ENCODE measurements at places on chromosomes 6 and 20. TPM values are rescaled to one million over a fixed set of nuclear protein-coding genes. Genes with fewer than 3 reads are reported as not detected.

- DNase-seq, result no peak
Observed at GRCh38 chr6:17716221-17716620, 9.5 kb upstream of the NUP153 start.

DNA sequence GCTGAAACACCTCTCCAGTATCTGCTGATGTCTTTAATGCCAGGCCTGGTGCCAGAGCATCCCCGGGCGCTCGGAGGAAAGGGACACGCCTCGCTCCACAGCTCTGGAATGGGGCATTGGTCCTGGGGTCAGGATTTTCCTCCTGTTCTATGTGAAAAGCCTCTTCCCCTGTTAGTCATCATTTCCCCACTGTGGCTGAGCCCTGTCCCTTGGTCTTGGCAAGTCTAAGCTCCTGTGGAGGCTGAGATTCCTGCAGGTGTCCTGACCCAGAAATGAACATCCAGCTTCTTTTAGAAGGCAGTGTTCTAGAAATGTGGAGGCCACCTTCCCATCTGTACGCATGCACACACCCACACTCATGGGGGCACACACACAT is 19.4 kb downstream of the SYNDIG1 start:
- DNase-seq, result no peak

GRCh38 chr6:128723667-128724066 is 159.3 kb upstream of the LAMA2 start:
- DNase-seq, result peak; percentile 29

GRCh38 chr6:143755301-143755744 is 77.6 kb downstream of the PHACTR2 start:
- DNase-seq, result no peak

DNA sequence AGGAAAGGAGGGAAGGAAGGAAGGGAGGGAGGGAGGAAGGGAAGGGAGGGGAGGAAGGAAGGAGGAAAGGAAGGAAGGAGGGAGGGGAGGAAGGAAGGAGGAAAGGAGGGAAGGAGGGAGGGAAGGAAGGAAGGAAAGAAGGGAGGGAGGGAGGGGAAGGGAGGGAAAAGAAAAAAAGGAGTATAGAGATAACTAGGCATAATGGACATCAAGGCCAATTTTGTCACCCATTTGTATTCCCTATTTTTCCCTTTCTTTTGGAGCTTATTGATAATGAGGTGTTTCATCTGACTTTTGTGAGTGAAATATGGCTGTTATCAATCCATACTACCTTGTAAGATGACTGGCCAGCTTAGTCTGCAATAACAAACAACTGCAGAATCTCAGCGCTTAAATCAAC is 282.0 kb upstream of the FLRT3 start:
- DNase-seq, result no peak

GRCh38 chr6:160043784-160044183 is 74.9 kb downstream of the IGF2R start:
- DNase-seq, result no peak

DNA sequence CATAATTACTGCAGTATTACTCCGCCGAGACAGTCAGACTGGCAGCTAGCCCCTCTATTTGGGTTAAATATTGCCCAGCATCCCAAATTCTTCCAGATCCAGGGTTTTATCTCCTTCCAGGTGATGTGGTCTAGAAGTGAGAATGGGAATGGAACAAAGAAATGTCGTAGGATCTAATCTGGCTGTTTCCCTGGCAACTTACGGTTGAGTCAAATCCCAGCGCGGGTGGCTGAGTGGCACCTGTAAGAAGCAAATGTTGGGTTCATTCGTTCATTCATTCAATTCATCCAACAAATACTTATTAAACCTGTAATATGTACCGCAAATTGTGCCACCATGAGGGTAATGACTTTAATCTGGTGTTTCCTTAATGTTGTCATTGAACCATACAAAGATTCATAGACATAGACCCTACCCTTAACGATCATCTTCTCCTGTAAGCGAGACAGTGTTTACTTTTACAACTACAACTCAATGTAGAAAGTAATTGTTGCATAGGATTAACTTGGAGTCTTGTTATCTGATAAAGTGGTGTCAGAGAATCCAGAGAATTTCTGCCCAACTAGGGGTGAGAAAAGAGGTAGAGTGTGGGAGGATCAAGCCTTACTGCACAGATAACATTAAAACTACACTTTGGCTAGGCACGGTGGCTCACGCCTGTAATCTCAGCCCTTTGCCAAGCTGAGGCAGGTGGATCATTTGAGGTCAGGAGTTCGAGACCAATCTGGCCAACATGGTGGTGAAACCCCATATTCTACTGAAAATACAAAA is 91.3 kb upstream of the ADGRF1 start:
- no peak for DNase-seq

DNA sequence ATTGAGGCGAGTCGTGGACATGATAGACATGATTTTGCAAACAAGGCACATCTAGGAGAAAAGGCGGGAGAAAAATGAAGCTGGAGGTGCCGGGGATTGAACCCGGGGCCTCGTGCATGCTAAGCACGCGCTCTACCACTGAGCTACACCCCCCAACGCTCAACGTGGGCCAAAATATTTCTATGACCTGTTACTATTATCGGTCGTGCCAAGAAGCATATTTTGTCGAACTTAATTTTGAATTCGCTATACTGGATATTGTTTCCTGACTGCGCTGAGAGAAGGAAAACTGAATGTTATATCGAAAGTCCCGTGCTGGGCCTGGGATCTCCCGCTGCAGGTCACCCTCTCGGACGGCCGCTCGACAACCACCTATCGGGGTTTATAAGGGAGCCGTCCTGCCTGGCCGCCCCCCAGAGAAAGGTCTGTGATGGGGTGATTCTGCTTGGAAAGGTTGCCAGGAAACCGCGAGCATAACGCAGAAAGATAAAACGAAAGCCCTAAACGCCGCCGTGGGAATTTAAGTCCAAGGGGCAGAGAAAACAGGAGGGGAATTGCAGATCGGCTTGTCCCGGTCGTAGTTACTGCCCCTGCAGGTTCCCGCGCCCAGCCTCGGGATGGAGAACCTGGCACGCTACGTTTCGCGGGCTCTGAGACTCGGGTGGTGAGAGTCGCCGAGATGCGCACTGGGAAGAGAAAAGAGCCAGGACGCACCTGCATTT is 60.0 kb downstream of the TRIM27 start:
- peak; percentile 90 for DNase-seq

DNA sequence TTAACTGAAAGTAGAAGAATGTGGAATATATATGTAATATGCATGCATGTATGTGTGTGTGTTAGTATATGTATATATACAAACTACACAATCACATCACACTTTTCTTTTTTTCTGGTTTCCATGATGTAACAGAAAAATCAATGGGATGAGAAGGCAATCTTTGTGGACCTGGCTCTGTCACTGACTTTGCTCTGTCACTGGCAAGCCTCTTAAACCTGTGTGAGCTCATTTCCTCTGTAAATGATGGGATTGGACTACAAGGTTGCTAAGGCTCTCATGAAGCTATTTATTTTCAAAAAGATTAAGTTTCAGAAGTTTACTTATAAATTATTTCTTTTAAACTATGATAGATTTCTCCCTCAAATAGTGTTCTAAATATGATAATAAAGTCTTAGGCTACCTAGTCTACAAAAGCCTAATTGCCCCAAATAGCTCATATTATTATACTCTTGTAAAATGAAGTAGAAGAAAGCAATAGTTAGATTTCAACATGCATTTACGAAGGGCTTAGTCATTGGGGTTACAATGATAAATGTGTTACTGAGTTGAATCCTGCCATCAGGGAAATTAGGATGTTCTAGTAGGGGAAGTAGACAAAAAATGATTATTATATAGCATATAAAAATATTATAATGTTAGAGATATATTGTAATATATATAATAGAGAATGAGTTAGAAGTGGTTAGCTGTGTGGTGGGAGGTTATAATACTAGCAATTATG is 129.3 kb downstream of the AFG1L start:
- DNase-seq, result no peak

DNA sequence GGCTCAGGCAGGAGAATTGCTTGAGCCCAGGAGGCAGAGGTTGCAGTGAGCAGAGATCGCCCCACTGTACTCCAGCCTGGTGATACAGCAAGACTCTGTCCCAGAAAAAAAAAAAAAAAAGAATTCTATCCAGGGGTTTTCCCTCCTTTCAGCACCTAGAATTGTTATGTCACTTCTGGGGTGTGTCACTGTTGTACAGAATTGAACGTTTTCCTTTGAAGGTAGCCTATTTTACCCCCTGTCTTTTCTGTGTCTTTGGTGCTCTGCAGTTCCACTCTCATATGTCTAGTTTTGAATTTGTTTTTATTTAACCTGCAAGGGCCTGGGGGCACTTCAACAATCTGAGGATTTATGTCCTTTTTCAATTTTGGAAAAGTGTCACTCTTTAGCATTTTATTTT is 19.3 kb upstream of the ARID1B start:
- DNase-seq, result no peak

GRCh38 chr6:152723398-152723797 is 25.7 kb downstream of the MYCT1 start:
- DNase-seq, result no peak

DNA sequence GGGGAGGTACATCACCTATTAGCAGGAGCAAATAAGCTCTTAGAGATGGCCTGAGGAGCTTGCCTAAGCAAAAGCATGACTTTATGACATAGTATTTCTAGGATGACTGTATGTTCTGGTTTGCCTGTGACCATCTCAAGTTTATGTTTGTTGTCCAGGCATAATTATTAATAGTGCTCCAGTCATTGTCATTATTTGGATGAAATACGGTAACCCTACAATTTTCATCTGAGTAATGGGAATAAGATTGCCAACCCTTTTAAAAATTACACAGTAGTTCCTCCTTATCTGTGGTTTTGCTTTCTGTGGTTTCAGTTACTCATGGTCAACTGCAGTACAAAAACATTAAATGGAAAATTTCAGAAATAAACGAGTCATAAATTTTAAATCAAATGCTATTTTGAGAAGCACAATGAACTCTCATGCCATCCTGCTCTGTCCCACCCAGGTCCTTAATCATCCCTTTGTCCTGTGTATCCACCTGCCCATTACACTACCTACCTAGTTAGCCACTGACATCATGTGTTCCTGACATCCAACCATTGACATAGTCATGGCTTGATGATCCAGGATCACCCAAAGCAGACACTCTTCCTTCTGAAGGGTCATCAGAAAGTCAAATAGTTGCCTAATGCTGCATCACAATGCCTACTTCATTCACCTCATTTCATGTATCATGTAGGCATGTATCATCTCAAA is 27.0 kb upstream of the TFB1M start:
- peak; percentile 57 for DNase-seq

DNA sequence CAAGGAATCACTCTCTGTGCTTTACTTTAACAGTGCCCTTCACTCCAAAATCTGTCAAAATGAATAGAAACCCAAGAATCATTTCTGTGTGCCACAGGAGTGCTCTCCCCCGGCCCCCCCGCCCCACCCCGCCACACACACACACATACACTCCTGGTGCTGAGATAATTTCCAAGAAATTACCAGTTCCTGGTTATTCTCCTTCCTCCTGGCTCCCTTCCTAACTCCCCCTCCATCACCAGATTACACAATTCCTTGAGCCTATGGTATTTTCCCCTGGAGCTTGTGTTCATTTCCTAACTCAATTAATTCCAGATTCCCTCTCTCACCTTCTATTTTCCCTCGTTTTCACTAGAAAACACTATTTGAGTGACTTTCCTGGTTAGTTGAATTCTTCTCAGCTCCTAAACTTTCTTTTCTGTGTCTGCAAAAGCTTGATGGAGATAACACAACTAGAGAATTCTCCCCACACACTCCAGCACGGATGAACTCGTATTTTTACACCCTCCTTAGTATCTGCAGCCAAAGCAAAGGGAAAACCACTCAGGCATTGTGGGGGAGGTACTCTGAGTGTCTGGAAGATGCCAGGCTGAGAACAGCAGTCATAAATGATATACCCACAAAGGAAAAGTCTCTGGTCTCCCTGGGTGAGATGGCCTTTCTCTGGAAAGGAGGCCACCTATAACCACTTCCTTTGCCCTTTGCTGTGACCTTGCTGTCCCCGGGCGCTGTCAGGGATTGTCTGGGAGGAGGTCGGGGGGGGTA is 1.9 kb upstream of the SLC24A3 start:
- no peak for DNase-seq

DNA sequence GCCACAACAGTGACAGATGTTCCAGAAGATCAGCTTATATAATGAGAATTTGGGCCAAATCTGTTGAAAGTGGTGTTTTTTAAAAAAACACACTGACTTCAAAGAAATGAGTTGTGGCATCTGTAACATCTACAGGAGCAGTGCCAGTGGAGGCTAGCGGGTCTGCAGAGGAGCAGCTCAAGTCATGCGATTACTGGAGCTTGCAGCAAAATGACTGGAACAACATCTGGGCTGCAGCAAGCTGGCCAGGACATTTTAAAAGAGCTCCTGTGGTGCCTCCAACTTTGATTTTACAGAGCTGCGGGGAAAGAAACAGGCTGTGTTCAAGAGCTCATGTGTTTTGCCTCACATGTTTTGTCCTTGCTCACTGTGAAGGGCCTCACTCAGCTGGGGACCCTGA is 57.2 kb downstream of the TBX18 start:
- DNase-seq, result no peak

DNA sequence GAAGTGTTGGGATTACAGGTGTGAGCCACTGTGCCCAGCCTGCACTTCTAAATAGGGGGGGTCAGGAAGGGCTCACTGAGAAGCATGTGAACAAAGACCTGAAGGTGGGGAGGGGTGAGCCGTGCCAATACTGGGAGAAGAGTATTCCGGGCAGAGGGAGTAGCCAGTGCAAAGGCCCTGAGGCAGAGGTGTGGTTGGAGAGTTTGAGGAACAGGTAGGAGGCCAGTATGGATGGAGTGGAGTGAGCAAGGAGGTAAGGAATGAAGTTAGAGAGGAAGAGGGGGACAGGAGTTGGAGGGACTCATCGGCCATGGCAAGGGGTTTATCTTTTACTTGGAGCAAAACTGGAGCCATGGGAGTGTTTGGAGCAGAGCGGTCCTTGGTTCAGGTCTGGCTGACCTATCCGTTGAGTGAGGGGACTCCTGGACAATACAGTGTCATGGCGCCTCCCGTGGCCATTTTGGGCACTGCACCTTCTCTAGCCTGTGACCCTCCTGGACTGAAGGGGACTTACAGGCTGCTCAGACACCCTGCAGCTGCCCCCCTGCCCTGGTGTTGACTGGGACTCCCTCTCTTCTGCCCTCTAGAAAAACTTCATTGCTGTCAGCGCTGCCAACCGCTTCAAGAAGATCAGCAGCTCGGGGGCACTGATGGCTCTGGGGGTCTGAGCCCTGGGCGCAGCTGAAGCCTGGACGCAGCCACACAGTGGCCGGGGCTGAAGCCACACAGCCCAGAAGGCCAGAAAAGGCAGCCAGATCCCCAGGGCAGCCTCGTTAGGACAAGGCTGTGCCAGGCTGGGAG is 12.1 kb downstream of the FOXS1 start:
- peak; percentile 46 for DNase-seq

DNA sequence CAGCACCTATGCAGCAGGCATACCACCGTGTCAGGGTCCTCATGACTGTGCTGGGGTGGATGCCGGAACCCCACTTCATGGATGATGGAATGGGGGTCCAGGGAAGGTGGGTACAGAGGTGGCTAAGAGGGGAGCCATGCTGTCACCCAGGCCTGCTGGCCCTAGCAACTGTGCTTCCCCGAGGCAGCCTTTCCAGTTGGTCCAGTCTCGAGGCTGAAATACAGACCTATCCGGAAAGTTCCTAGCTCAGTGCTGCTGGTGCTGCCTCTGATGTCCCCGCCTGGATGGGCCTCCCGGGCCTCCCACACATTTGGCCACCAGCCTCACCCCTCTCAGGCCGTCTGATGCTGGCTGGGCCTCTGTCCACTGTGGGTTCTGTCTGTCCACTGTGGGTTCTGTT is 17.4 kb downstream of the SIRPA start:
- no peak for DNase-seq

MOCS1 gene
- 0.03 TPM for total RNA-seq

TP53RK gene
- total RNA-seq, result 9.4 TPM

CRISP3 gene
- total RNA-seq, result not detected

TFAP2D gene
- total RNA-seq, result not detected

HLA-DQA2 gene
- not detected for total RNA-seq

DNAH8 gene
- not detected for total RNA-seq

METTL24 gene
- total RNA-seq, result not detected

SEMG1 gene
- not detected for total RNA-seq

Data from Caki2 (cell line).